ENCODE measurements at places on chromosomes 13 and 19.
A peak's percentile ranks its signal among the peaks of the same experiment; 100 is the strongest.

DNA sequence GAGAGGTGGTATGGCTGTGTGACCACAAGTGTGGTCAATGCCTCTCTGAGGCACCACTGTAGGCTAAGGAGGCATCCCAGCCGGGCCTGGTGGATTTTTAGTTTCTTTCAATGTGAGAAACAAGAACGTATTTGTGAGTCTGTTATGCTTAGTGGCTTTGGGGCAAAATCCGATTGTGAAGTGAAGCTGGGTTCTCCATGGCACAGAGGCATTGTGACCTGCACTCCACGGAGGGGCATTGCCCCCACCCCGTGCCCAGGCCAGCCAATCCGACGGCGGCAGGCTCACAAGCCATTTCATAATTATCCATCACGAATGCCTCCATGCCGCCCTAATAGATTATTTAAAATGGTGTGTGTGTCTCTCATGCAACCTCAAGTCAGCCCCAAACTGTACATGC is 151.6 kb downstream of the ZNF536 start:
- DNase-seq = no peak

DNA sequence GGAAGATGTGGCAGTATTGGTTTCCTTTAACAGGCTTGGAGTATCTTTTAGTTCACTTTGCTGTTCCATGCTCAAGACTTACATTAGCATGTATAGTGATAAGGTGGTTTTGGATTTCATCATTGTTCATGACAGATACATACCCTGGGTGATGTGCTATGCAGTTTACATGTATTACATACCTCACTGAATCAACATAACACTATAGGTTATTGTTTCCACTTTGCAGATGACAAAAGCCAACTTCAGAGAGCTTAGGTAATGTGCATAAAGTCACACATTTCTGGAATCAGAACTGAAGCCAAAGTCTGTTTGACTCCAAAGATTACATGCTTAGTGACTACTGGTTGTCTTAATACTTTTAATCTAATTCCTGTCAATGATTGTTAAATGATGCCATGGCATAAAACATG is 7.1 kb downstream of the COMMD6 start:
- no peak for DNase-seq

DNA sequence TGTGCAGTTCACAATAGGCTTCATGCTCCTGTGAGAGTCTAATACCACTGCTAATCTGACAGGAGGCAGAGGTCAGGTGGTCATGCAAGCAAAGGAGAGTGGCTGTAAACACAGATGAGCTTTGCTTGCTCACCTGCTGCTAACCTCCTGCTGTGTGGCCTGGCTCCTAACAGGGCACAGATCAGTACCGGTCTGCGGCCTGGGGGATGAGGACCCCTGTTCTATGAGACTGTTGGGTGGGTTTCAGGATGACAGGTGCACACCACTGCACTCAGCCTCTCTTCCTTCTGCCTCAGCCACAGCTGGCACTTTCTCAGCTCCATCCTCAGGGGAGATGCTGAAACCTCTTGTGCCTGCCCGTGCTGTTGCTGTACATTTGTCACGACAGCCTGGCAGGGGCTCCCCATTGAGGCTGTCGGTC is 9.7 kb downstream of the CLEC4G start:
- no peak for DNase-seq

DNA sequence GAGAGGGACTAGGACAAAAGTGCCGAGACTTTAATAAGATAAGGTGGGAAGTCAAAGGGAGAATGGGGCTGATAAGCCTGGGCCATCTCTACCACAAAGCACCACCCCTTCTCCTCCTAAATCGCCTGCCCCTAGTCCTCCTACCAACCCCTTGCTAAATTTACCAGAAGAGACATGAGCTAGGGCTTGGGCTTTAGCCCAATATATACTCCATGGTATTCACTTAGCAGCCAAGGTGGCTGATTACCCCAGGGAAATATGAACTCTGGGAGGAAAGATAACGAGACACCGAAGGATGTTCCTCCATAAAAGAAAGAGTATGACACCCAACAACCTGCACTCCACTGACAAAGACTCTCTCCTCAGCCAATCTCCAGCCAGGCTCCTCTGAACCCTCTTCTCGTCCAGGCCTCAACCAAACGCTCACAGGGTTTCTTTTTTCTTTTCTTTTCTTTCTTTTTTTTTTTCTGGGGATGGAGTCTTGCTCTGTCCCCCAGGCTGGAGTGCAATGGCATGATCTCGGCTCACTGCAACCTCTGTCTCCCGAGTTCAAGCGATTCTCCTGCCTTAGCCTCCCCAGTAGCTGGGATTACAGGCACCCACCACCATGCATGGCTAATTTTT is 610.2 kb downstream of the UQCRFS1 start:
- no peak for DNase-seq

GRCh38 chr19:5364674-5365073 is 24.1 kb upstream of the PTPRS start:
- no peak for DNase-seq

- no peak for DNase-seq
Observed at GRCh38 chr19:53768401-53768800, 55.7 kb downstream of the NLRP12 start.

DNA sequence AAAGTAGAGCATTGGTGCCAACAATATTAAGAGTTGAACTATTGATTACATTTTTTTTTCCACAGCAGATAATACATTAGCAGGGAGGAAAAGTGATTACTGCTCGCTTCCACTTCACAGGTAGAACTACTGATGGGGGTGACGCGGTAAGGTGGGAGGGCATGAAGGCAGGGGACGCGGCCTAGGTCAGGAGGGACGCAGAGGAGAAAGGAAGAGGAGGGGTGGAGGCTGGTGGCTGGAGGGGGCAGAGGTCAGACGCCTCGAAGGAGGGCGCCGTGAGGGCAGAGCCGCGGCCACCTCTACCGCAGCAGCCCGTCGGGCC is 287 bp upstream of the B3GLCT start:
- DNase-seq = no peak

- DNase-seq = no peak
Observed at GRCh38 chr13:46676378-46676725, 120.6 kb downstream of the ESD start.

DNA sequence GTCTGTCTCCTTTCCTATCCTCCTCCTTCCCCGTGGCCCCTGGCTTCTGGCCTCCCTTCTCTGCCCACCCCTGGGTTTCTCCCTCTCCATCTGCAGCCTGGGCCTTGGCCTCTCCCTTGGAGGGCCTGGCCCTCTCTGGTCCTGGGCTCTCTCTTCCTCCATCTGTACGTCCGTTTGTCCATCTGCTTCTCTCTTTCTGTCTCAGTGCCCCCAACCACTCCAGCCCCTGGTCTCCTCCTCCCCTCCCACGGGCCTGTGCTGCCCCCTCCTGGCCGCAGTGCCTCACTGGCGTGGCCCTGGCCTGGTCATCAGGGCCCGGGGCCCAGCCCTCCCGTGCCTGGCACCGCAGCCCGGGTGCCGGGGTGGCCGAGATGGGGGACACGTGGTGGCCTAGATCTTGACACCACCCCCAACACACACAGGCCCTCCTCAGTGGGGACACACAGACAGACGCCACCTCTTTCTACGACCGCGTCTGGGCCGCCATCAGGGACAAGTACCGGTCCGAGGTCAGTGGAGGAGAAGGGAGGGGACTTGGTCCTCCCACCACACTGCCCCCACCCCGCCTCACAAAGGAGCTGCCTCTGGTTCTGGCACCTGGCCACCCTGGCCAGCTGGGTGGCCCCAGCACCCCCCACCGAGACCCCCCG is 11.3 kb downstream of the PRKCSH start:
- DNase-seq = no peak

GRCh38 chr13:25691654-25692053 is 319.9 kb downstream of the ATP8A2 start:
- peak; percentile 89 for DNase-seq

GRCh38 chr13:46178821-46179220 is 3.2 kb downstream of the LCP1 start:
- no peak for DNase-seq

DNA sequence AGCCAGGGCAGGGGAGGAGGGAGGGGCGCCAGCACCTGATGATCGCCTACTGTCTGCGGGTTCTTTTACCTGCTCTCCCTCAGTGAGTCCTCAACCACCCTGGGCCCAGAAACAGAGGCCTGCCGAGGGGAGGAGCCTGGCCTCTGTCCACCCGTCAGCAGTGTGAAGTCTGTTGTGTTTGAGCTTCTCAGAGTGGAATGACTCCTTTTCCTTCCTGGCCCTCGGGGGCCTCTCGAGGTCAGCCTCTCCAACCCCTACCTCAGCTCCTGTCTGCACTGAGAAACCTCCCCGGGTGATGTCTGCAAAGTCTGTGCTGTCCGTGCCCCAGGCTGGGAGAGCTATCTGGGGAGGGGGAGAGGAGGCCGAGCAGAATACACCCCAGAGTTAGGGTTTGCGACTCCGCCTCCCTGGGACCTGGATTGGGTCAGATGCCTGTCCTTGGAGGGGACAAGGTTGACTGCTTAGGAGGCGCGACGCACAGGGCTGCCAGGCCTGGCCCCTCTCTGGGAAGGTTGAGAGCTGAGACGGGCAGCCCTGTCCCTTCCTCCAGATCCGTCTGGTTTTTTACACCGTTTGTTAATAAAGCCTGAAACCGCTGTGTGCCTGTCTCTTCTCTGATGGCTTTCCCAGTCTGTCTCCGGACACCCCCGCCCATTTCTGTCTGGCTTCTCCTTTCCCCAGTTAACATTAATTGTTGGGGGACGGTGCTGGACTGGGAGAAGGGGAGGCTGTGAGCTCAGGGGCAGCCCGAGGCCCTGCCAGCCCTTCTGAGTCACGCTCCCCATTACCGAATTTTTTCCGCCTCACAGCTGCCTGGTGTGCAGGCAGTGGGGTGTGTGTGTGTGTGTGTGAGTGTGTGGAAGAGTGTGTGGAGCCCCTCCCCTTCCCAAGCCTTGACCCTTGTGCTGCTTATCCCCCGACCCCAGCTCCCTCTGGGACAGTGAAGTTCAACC is 989 bp upstream of the SSC5D start:
- DNase-seq = no peak

GRCh38 chr13:82330499-82330898 is 1551.8 kb downstream of the SLITRK1 start:
- DNase-seq = no peak

DNA sequence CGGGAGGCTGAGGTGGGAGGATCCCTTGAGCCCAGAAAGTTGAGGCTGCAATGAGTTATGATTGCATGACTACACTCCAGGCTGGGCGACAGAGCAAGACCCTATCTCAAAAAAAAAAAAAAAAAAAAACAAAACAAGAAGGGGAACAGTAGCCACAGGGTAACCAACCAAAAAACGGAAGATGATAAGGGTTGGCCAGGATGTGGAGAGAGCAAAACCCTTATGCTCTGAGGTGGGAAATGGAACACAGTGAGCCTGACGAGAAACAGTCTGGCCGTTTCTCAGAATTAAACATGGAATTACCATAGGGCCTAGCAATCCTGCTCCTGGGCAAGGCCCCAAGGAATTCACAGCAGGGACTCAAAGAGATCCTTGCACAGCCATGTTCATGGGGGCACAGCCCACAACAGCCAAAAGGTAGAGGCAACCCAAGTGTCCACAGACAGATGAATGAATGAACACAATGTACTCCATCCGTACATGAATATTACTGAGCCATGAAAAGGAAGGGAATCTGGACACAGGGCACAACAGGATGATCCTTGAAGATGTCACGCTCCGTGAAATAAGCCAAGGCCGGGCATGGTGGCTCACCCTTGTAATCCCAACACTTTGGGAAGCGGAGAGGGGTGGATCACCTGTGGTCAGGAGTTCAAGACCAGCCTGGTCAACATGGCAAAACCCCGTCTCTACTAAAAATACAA is 11.3 kb downstream of the NMRK2 start:
- no peak for DNase-seq

- no peak for DNase-seq
Observed at GRCh38 chr13:29918845-29919244, 68.4 kb upstream of the UBL3 start.

DNA sequence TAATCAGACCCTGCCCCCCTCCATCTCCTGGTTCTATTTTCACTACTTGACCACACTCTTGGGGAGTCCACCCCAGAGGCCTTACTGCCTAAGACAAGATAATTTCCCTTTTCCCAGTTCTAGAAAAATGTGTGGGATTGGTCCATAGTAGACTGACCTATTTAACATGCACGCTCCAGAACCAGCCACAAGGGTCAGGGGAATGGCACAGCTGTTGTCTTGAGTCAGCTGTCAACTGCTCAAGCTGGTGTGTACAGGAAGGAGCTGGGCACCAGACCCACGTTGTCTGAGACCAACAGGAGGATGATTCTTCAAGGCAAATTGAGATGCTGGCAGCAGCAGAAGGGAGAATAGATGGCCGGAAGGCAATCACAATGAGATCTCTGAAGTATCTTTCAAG is 280.5 kb downstream of the UQCRFS1 start:
- no peak for DNase-seq

GRCh38 chr13:82147526-82147925 is 1734.7 kb downstream of the SLITRK1 start:
- DNase-seq = no peak

GRCh38 chr19:7442423-7442822 is 46.4 kb downstream of the PEX11G start:
- DNase-seq = no peak

- no peak for DNase-seq
Observed at GRCh38 chr13:112704308-112705145, 14.7 kb downstream of the ATP11A start.

DNA sequence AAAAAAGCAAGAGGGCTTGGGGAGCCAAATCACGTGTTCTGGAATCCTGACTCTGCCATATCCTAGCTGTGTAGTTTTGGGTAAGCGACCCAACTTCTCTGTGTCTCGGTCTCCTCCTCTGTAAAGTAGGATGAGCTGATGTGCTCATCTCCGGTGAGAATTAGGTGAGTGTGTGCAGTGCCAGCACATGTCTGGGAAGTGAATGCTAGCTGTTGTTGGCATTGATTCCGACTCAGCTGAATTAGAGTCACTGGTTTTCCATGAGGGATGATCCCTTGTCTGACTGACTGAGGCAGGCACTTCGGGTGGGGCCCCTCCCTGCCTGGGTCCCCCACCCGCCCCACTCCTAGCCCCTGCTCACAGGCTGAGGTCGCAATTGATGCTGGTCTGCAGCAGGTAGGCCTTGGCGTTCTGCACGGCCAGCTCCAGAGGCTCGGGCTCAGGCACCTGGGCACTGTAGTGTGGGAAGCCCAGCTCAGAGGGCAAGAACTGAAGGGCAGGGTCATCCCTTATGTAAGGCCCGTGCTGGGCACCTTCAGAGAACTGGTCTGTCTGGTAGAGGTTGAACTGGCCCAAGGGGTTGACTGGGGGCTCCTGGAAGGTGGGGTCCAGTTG is 835 bp downstream of the RSPH6A start:
- no peak for DNase-seq

All from NCI-H748 treated with DMSO at 0.1 percent for 48 hours (cell line).